Activated naive CD4-positive, alpha-beta T cell treated with anti-CD3 and anti-CD28 coated beads, Interleukin-2, amount 10 ng/mL, durations not matched to agents 5 hours and 36 hours (primary cell): ENCODE measurements at places on chromosomes 2 and 18. TPM values are rescaled to one million over a fixed set of nuclear protein-coding genes. Genes with fewer than 3 reads are reported as not detected.

Gene IL36A
- total RNA-seq = not detected

Gene BMPR2
- 5.6 TPM for total RNA-seq

Gene MRPL33
- 55.4 TPM for total RNA-seq

Gene TPO
- total RNA-seq = not detected

Gene AMER3
- total RNA-seq = not detected

Gene TPRKB
- total RNA-seq = 28.0 TPM

Gene PMAIP1
- total RNA-seq = 16.9 TPM

Gene ACMSD
- not detected for total RNA-seq

Gene CREG2
- 1.1 TPM for total RNA-seq

Gene CXCR1
- total RNA-seq = 0.28 TPM

Gene ALMS1
- 21.8 TPM for total RNA-seq

Gene TTR
- not detected for total RNA-seq

Gene NAT8
- total RNA-seq = not detected

Gene LIMS3
- 1.6 TPM for total RNA-seq

Gene ARHGAP15
- total RNA-seq = 170 TPM

Gene KCNJ13
- total RNA-seq = not detected

Gene SLC9A2
- not detected for total RNA-seq

Gene TUBA4B
- total RNA-seq = not detected

Gene ASXL3
- not detected for total RNA-seq

Gene RAB11FIP5
- 6.2 TPM for total RNA-seq

Gene ABCG8
- total RNA-seq = not detected

Gene SCN3A
- total RNA-seq = not detected

Gene SLC19A3
- total RNA-seq = not detected

Gene ANKRD30B
- total RNA-seq = not detected

Gene TDRD15
- not detected for total RNA-seq

Gene GKN2
- total RNA-seq = not detected

Gene PSMA8
- 1.2 TPM for total RNA-seq

Gene COL4A3
- not detected for total RNA-seq

Gene HOXD9
- not detected for total RNA-seq

Gene TNFAIP6
- total RNA-seq = not detected

Gene ZBTB7C
- 0.53 TPM for total RNA-seq

Gene TUBB6
- 1.9 TPM for total RNA-seq

Gene TMEM37
- total RNA-seq = not detected

Gene RGPD8
- total RNA-seq = 8.9 TPM

Gene MTCL1
- 3.0 TPM for total RNA-seq

Gene DRC1
- total RNA-seq = not detected

Gene TMEM247
- not detected for total RNA-seq

Gene C2orf72
- total RNA-seq = 0.65 TPM

Gene PLCD4
- 0.38 TPM for total RNA-seq

Gene IL1F10
- total RNA-seq = not detected

Gene HES6
- 5.7 TPM for total RNA-seq

Gene SLC9A4
- 0.10 TPM for total RNA-seq

Gene PLGLB2
- total RNA-seq = 1.6 TPM

Gene SH3BP4
- total RNA-seq = 0.10 TPM

Gene CHRND
- total RNA-seq = not detected

Gene GALR1
- total RNA-seq = not detected

Gene MAT2A
- total RNA-seq = 221 TPM

Gene SPR
- 0.31 TPM for total RNA-seq

Gene LRATD1
- not detected for total RNA-seq

Gene SFXN5
- total RNA-seq = 8.0 TPM

Gene MPPE1
- 55.9 TPM for total RNA-seq

Gene FARSB
- 17.0 TPM for total RNA-seq
